ENCODE measurements at places on chromosomes 1 and 21.

GRCh38 chr1:14362331-14362730 lies 236.2 kb upstream of the KAZN start:
- no peak for DNase-seq

GRCh38 chr1:87089070-87089736 lies 174.8 kb downstream of the HS2ST1 start:
- no peak for DNase-seq

DNA sequence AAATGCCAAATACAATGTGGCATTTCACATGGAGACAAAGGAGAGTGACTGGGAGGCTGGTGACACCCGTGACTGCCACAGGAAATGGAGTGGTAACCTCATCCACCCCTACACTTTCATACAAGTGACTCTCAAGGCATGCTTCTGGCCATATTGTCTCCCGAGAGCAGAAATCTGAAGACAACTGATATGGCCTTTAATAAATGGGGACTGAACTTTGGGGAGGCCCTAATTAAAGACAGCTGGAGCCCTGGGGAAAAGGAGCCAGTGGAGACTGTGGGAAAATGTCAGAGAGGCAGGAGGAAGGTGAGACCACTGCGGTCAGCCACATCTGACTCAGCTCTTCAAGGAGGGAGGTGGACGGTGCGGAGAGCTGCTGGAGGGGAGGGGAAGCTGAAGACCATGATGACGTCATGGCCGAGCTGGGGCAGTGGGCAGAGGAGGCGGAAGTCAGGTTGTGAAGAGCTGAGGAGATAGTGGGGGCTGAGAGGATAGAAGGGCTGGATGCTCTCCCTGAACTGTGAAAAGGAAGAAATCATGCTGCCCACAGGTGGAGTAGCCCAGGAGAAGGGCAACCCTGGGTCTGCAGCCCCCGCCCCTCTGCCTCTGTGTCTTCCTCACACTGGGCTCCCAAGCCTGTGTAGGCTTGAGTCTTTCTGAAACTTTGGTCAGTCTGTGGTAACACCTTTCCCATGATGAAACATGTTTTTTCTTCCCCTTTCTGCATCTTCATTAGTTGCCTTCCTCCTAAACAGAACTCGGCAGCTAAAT lies 14.0 kb upstream of the NCF2 start:
- DNase-seq: no peak

- DNase-seq: no peak
Observed at GRCh38 chr1:234909851-234910250, 218.8 kb downstream of the TOMM20 start.

- DNase-seq: no peak
Observed at GRCh38 chr1:41726899-41727748, 191.6 kb downstream of the HIVEP3 start.

DNA sequence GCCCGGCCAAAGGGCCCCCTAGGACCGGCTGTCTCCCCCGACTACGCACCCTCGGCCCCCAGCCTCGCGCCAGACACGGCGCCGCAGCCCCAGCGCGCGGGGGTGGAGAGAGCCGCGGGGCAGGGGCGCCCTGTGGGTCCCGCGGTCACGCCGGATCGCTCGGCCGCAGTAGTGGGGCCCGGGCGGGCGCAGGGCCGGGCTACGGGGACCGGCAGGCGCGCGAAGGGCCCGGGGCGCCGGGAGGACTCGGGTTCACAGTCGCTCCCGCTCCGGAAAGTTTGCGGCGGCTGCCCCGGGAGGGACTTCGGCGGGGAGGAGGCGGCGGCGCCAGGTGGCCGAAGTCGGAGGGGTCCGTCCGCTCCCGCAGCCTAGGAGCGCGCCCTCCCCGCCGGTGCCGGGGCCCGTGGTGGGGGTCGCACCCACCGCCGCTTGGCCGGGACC lies 7.1 kb upstream of the ZNF669 start:
- no peak for DNase-seq

DNA sequence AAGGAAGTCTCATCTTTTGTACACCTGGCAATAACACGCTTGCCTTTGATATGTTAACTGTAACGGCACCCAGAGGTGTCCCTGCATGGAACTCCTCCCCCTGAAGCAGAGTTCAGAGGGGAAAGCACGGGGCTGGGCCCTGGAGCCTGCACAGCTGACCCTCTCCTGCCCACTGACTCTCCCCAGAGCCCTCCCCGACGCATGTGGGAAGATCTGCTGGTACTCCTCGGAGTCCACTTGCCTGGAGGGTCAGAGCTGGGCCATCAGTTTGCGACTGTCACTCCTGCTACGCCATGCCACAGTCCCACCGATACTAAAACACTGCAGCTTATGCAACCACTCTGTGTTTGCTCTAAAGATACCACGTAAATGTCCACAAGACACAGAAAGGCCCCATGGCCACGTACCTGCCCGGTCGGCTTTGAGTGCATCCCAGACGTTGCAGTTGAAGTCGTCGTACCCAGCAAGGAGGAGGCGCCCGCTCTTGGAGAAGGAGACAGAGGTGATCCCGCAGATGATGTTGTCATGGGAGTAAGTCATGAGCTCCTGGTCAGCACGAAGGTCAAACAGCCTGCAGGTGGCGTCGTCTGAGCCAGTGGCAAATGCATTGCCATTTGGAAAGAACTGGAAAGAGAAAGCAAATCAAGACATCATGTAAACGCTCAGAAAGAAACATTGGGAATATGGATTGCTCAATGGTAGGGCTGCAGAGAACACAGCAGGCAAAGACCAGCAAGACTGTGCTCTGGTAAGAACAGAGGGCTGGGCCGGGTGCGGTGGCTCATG lies 10.6 kb upstream of the NADK start:
- DNase-seq: no peak

- no peak for DNase-seq
Observed at GRCh38 chr1:41720861-41721410, 197.8 kb downstream of the HIVEP3 start.

DNA sequence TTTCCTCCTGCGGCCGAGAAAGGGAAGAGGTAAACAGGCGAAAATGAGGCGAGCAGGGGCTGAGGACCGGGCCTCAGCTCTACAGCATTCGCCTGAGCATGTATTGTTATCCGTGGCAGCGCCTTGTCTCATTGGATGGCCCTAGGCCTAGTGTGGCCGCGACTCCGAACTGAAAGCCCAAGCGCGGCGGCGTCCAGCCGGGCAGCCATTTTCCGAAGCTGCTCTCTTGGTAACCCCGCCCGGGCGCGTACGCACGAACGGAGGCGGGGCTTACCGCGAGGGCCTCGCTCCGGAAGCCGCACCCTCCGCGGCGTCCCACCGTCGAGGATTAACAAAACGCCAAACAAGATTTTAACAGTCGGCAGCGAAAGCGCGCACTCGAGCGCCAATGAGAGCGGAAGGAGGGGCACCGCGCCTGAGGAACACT lies 797 bp upstream of the USP1 start:
- DNase-seq: peak; percentile 95

DNA sequence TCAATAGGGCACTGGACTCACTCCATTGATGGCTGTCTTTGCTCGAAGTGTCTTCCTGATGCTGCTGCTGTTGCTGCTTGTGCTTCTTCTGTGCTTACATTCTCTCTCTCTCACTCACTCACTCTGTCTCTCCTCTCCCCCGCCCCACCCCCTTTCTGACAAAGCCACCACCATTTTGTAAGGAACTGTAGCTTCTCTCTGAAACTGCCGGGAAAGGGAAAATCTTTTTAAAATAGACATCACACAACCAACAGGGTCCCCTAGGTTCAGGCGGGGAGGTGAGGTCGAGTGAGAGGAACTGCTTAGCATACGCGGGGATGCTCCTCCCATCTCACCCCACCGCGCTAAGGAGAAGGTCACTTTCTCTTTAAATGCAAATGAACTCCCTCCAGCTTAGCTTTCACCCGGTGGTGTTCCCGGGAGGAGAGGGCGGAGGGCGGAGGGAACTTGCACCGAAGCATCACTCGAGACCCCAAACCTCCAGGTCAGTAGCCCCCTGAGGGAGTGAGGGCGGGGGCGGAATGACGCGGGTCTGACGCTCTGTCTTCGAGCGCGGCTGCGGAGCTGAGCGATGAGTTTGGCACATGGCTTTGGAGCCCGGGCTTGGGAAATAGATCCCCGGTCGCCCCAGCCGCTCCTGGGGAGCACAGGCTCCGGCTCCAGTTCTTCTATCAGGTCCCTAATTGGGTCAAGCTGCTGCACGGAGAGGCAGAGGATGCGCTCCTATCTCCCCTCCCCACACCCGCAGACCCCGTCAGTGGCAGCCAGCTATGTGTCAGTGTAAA lies at the start of gene CCDC28B:
TSS of gene CCDC28B (plus strand) at position 370 of the 785 bp plus-strand sequence. CDS start 1,341 bp downstream, outside the sequence.
- peak; percentile 50 for DNase-seq

DNA sequence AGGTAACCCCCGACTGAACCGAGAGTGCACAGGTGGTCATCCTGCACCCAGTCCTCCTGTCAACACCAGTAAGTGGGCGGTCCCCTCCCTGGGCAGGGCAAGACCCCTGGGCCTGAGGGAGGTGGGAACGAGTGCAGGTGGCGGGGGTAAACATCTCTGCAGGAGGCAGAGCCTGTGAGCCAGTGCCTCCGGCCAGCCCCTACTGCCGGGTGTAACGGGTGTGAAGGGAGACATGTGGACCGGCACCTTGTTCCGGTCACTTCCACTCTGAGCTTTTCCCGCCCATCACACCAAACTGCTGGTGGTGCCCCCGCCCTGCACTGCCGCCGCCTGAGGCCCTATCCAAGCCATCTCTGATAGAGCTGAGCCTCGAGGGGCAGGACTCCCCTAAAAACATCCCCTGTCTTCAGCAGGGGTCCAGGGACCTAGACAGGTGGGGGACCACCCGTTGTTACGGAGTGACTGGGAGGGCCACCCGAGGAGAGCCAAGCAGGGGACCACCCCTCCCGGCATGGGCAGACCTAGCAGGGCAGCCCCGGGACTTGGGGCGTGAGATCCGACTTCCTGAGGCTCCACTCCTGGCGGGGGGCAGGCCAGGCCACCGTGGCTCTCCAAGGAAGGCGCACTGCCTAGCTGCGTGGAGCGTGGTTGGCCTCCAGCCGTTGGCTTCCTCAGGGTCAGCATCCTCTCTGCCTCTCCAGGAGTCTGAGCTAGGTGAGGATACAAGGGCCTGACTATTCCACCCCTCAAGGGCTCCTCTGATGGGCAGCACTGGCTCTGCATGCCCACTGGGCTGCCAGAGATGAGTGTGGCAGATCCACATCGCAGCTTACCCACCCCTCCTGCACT lies 43.8 kb upstream of the LBR start:
- peak; percentile 11 for DNase-seq

DNA sequence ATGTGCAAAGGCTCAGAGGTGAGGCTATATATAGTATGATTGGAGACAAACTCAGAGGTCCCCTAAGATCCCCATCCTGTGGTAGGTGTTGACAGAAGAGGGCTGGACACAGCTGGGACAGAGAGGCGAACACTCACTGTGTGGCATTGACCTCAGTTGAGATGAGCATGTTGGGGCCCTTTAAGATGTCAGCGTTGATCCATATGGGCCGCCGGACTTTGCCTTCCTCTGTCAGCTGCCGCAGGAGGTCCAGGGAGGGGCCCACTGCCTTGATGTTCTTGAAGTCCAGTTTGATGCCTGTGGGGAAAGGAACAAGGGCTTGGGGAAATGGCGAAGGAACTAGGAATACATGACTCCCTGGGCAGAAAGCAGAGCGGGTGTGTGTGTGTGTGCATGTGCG lies 8.8 kb downstream of the FAM151A start:
- DNase-seq: no peak

Data from pancreas (tissue), 10 donors.